Lung microvascular endothelial cell (primary cell): ENCODE measurements at places on chromosomes 4 and X.

DNA sequence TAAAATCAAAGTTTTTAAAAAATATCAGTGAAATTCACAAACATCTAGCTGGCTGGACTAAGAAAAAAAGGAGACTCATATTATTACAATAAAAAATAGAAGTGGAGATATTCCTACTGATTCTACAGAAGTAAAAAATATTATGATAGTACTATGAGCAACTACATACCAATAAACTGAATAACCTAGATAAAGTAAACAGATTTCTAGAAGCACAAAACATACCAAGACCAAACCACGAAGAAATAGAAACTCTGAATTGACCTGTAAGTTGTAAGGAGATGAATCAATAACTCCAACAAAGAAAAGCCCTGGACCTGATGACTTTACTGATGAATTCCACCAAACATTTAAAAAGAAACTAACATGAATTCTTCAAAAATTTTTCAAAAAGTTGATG is 867.3 kb downstream of the PCDH18 start:
- no peak for DNase-seq

GRCh38 chrX:13716905-13717304 is 17.5 kb downstream of the TRAPPC2 start:
- DNase-seq: no peak

DNA sequence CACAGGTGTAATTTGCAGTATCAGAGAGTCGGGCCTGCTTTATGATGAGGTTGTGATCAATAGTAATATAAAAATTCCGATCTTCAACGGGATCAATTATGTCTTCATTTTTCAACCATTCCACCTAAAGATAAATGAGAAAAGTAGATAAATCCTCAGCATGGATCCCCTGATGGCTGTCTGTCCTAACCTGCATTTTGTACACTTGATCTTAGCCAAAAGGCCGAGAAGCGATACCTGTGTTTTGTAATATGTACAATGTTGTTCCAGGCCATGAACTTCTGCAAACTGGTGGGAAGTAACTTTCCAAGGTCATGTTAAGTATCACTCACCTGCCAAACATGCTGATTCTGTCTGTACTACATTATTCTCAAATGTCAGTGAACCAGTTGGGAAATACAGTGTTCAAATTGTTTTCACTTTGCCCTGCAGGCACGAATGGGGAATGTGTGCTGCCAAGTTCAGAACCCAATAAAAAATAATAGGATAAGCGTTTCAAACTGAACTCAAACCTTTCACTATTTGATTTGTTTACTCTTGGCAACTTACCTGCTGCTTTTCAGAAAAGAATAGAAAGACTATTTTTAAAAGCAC is 298.1 kb downstream of the UNC5C start:
- DNase-seq: no peak

GRCh38 chrX:150456466-150456865 is 93.3 kb downstream of the MAMLD1 start:
- DNase-seq: no peak
